Globus pallidus (tissue), 1 donor: ENCODE measurements at places on chromosomes 11 and 22.

GRCh38 chr22:20316844-20317401 is 2.9 kb downstream of the DGCR6L start:
- no peak for DNase-seq

GRCh38 chr11:40125054-40125453 is 1334.4 kb downstream of the LRRC4C start:
- DNase-seq = no peak

DNA sequence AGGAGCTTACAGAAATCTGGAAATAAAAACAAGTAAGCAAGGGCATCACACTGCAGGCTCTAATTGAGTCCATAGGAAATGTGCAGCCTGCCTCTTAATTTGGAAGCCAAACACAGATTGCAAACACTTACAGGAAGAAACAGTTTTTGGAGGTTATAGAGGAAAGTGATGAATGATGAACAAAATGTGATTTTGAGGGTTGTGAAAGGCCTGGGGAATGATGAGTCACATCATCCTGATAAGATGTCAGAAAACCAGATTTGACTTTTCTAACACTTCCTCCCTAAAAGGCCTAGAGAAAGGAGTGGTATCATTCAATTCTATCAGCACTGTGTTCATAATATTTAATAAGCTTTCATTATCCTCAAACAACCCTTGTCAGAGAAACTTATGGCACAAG is 96.6 kb upstream of the POU2AF2 start:
- DNase-seq = no peak

GRCh38 chr11:30521297-30522071 is 64.7 kb downstream of the MPPED2 start:
- no peak for DNase-seq

DNA sequence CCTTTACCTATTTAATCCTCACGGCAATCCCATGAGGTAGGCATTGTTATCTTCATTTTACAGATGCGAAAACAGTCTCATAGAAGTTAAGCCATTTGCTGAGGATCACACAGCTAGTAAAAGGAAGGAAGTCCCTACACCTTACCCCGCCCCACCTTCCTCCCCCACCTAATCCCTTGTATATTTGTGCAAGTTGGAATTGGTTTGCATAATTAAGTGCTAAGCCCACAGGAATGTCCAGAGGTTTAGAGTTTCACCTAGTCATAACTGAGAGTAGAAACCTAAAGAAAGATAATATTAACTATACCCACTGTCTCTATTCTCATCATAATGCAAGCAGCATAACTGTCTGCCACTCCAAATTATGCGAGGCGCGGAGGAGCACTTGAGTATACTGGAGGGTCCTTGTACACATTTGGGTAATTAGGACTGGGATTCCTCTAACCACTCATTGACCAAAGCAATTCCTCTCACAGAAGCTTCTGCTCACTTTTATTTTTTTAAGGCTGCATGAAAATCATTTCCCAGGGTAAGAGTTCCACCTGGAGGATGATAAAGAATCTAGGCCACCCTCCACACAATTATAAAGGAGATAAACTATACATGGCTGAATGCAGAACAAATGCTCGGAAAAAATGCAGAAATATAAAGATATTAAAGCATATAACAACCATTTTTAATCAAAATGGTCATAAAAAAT is 199.9 kb downstream of the FAM181B start:
- DNase-seq = no peak

GRCh38 chr11:35292279-35292678 is 127.1 kb downstream of the SLC1A2 start:
- no peak for DNase-seq

GRCh38 chr22:20015187-20015625 is 1.4 kb downstream of the ARVCF start:
- DNase-seq = no peak

GRCh38 chr22:17777005-17777716 is 2.9 kb upstream of the BID start:
- no peak for DNase-seq
